Muscle of leg (tissue), 16 donors: ENCODE measurements at places on chromosomes 1 and 21. TPM values are rescaled to one million over a fixed set of nuclear protein-coding genes. Genes with fewer than 3 reads are reported as not detected.

DNA sequence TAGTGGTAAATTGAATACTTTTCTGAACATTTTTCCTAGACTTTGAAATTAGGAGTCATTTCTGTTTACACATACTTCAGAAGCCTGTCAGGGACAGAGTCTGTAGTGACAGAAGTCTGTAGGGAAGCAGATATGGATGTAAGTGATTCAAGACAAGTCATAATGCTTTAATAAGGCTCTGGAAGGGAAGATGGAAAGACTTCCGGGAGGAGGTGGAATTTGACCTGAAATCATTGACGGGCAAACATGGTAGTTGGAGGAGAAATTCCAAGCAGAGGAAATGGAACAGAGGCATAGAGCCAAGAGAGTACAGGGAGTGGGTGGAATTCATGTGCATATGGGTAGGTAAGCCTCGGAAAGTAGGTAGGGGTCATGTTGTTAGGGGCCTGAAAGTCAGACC lies 22.5 kb downstream of the CAMTA1 start:
- peak; percentile 12 for DNase-seq

DNA sequence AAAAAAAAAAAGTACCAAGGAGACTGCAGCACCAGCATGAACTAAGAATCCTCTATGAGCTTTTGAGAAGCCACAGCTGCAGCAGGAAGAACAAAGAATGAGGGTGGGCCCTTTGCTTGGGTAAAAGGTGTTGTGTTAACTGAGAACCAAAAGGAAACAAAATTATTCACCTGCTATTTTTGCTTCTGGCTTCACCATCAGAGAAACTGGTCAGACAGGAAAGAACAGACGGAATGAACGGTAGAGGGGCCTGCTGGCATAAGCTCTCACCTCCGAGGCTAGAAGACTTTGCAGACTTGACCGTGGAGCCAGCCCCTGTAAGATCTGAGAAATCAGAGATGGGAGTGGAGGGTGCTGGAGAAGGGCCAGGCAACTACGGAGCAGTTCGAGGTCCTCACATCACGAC lies 27.6 kb downstream of the IL10RB start:
- no peak for DNase-seq

DNA sequence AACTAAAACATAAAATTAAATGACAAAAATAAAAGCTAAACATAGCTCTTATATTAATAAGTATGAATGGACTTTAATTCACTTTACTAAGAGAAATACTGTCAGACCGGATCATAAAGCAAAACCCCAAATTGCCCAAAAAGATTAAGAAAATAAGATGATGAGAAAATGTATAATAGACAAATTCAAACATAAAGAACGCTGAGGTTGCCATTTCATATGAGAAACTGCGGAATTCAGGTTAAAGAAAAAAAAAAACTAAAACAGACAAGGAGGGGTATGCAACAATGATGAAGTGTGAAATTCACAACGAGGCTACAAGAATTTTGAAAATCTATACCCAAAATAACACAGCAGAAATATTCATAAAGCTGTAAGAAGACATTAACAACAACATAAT lies 133.6 kb upstream of the JUN start:
- no peak for DNase-seq

The SLC9C2 gene
- not detected for polyA plus RNA-seq

DNA sequence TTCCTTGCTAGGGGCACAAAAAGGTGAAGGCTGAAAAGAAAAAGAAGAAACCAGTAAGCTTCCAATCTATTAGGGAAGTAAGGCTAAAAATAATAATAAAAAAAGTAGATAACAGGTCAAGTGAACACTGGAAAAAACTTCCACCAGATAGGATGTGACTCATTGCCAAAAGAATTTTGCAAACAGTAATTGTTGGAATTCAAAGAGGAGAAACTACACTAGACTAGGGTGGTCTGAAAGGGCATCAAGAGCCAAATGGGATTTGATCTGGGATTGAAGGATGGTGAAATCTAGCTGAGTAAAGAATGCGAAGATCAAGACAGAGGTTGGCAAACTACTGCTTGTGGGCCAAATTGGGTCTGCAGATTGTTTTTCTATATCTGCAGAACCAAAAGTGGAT lies 6.0 kb upstream of the ST6GALNAC3 start:
- DNase-seq, result no peak

DNA sequence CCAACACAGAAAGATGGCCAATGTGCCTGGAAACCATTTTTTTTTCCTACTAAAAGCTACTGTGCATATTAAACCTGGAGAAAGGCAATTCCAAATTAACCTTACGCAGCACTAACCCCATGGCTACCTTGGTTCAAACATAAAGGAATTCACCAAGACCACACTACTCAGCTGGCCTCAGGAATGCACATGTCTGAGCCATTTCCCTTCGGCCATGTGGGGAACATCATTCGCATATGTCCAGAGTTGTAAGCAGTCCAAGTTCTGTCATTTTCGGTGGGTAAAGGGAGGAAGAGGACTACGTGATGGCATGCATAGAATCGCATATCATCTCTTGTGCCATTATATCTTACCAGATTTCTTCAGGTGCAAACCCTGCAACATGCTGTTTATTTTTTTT lies 175.4 kb downstream of the NTMT2 start:
- no peak for DNase-seq

- no peak for DNase-seq
Observed at GRCh38 chr1:76073481-76073880, 1.1 kb upstream of the ST6GALNAC3 start.

The KIF2C gene
- polyA plus RNA-seq, result 12.5 TPM

GRCh38 chr1:78032996-78033796 lies 12.6 kb upstream of the GIPC2 start:
- no peak for DNase-seq

DNA sequence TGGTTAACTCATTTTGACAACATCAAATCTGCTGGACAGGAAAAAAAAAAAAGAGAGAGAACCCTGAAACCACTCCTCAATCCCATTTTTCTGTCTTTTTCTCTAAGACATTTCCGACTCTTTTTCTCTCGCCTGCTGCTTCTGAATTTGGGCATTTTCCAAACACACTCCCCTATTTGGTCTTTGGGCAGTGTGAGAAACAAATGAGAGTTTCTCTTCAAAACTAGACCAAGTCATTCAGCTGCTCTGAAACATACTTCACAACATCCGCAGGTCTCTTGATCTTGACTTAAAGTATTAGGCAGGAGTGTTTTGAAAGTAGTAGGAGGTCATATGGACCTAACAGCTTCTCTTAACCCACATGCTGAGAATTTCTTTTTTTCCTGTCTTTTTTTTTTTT lies 364.8 kb upstream of the ESRRG start:
- DNase-seq, result peak; percentile 48

The NPHP4 gene
- polyA plus RNA-seq, result 4.2 TPM

- DNase-seq, result no peak
Observed at GRCh38 chr1:101308935-101309333, 72.1 kb downstream of the S1PR1 start.

DNA sequence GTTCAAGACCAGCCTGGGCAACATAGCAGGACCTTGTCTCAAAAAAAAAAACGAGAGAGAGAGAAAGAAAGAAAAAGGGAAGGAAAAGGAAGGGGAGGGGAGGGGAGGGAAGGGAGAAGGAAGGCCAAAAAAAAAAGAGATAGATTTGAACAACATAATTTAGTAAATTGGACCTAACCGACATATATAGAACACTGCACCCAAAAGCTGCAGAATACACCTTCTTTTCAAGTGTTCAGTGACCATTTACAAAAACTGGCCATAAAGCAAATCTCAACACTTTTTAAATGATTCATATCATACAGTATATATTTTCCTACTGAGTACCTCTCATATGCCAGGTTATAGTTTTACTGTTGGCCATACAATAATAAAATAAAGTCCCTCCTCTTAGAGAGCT lies 6.9 kb downstream of the TSTD1 start:
- DNase-seq, result no peak

- DNase-seq, result no peak
Observed at GRCh38 chr1:202162418-202163280, 2.2 kb upstream of the PTPN7 start.

The IL24 gene
- 0.30 TPM for polyA plus RNA-seq

DNA sequence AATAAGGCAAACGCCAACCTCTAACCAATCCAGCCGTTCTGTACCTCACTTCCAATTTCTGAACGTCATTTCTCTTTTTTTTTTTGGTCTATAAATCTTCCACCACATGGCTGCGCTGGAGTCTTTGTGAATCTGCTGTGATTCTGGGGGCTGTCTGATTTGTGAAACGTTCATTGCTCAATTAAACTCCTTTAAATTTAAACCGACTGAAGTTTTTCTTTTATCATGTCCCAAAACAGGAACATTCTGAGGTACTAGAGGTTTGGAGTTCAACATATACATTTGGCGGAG lies 65.5 kb upstream of the BACH1 start:
- DNase-seq, result no peak

DNA sequence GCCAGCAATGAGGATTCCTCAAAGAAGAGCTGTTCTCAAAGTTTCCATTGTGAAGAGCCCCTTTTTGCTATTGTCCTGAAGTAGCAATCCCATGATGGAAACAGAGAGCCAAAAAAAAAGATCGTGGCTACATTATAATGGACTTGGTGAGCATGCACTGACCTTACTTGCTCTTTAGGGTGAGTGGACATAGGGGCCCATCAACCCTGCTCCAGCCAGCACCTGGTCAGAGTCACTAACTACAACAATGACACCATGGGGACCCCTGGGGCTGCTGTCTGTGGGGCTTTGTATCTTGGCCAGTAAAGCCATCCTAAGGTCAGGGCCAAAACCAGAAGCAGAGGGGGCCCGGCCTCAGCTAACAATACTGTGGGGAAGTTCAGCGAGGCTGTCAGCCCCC lies 30.4 kb upstream of the RAB4A start:
- DNase-seq, result no peak

The AMY2B gene
- 6.1 TPM for polyA plus RNA-seq

The PDE9A gene
- polyA plus RNA-seq, result 7.8 TPM

The KCNJ10 gene
- 0.62 TPM for polyA plus RNA-seq

DNA sequence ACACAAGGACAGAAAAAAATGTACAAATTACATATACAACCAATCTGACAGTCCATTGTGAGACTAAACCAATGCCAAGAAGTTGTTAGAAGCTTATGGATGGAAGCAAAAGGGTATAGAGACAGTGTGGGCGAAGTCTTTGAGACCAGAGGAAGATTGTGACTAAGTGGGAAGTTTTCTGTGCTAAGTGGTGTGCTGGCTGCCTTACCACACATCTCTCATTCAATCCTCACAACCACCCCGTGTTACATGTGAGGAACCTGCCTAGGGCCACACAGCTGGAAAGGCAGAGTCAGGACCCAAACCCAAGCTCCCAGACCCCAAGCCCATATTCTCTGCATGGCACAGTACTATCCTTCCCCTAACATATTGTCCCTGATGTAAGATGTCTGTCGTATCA lies 53.5 kb upstream of the DUSP10 start:
- no peak for DNase-seq

DNA sequence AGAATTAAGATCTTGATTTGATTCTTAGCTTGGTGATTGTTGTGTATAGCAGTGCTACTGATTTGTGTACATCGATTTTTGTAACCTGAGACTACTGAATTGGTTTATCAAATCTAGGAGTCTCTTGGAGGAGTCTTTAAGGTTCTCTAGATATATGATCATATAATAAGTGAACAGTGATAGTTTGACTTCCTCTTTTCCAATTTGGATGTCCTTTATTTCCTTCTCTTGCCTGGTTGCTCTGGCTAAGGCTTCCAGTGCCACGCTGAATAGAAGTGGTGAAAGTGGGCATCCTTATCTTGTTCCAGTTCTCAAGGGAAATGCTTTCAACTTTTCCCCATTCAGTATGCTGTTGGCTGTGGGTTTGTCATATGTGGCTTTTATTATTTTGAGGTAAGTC lies 61.5 kb upstream of the LYST start:
- DNase-seq, result no peak

GRCh38 chr21:42567861-42568260 lies 54.2 kb downstream of the SLC37A1 start:
- DNase-seq, result no peak

GRCh38 chr1:6634371-6635052 lies 9.8 kb downstream of the THAP3 start:
- DNase-seq, result peak; percentile 70

DNA sequence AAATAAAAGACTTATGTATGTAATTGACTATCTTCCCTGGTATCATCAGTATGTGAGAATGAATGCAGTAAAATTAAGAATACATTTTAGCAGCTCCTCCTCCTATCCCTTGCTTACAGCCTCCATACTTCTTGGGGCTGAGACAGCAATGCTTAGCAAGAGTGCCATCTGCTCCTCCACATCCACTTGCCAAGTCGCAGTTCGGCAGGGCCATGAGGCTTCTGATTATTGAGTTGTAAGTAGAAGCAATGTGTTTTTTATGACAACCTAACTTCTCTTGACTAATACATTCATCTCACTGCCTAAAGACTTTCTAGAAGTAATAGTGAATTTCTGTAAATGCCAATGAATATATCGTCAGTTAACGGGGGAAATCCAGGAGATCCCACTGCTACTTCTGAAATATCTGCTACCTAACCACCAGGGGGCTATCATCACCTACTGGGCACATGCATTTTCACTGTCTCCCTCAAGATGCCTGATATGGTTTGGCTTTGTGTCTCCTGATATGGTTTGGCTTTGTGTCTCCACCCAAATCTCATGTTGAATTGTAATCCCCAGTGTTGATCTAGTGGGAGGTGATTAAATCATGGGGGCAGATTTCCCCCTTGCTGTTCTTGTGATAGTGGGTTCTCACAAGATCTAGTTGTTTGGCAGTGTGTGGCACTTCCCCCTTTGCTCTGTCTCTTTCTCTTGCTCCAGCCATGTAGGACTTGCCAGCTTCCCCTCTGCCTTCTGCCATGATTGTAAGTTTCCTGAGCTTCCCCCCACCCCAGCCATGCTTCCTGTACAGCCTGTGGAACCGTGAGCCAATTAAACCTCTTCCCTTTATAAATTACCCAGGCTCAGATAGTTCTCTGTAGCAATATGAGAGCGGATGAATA lies 59.6 kb downstream of the EXTL2 start:
- no peak for DNase-seq

DNA sequence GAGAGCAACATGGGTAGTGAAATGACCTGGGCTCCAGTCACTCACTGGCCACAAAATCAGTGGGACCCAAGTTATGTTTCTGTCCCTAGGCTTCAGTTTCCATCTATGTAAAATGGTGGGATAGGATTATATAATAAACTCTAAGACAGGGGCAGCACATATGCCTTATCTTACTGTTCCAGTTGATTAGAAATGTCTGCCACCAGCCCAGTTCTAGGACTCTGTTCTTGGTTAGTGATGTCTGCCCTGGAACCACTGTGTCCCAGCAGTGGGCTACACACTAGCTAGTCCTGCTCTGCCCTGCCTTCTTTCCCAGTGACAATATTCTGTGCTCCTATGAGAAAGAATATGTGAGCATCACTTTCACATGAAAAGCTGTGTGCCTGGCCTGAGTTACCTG lies 138.3 kb downstream of the PCNX2 start:
- no peak for DNase-seq

The NECTIN4 gene
- 0.10 TPM for polyA plus RNA-seq

GRCh38 chr1:233625087-233625486 lies 11.2 kb downstream of the KCNK1 start:
- no peak for DNase-seq

GRCh38 chr1:191582169-191582568 lies 576.1 kb upstream of the RGS18 start:
- peak; percentile 12 for DNase-seq

The RNASEL gene
- polyA plus RNA-seq, result 2.7 TPM

GRCh38 chr1:51517361-51518032 lies 1.6 kb downstream of the EPS15 start:
- DNase-seq, result peak; percentile 45

GRCh38 chr1:40825435-40825788 lies 36.8 kb downstream of the CITED4 start:
- DNase-seq, result peak; percentile 63

- peak; percentile 56 for DNase-seq
Observed at GRCh38 chr1:93704052-93704451, 22.4 kb upstream of the BCAR3 start.
